Activated CD8-positive, alpha-beta memory T cell treated with anti-CD3 and anti-CD28 coated beads, Interleukin-2, amount 10 ng/mL, durations not matched to agents 7 days and 5 days (primary cell): ENCODE measurements at places on chromosomes 1 and 21.

DNA sequence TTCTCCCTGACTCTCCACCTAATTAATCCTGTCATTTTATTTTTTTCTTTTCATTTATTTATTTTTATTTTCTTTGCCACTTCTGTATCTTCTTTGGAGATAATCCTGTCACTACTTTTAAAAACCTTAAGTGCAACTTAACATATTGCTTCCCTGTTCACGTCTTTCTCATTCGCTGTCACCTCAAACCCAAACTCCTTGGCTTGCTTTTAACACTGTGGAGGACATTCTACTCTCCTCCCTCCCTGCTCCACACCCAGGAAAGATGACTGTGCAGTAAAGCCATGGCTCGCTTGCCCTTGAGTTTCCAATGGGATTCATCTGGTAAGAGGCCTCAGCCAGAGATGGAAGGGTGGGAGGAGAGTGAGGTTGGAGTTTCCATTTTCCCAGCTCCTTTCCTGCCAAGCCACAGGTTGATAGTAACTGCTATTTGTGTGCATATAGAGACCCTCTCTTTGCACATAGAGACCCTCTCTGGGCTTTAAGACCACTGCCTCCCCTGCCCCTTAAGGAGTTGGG is 6.4 kb upstream of the BRWD1 start:
- DNase-seq = no peak

DNA sequence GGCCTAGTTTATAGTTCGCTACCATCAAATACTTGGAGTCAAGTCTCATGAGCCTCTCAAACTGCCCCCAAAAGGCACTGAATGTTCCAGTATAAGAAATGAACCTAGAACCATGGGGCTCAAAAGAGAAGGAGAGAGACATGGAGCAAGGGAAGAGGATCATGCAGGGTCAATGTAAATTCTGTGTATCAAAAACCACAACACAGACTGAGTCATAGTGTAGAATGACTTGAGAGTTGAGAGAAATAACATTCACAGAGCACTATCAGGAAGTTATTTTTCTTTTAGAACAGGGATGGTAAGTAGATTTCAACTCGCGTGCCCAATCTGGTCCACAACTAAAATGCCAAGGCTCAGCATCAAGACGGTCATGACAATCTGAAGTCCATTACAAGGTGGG is 59.8 kb downstream of the GNG12 start:
- DNase-seq = no peak

- DNase-seq = no peak
Measured at GRCh38 chr21:39599191-39599970, 13.4 kb upstream of the B3GALT5 start.

DNA sequence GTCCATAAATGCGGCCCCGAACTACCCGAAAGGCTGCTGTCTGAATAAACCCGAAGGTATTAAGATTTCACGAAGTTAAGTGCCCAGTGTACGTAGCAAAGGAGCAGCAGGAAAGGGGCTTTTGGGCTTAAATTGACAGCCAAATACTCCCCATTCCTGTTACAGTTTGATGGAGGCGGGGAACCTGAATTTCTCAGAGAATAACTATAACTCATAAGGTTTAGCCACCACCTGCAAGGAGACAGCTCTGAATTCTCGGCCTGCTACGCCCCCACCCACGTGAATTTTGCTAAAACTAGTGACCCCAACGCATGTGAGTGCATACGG is 5.2 kb downstream of the GFI1 start:
- no peak for DNase-seq

GRCh38 chr1:150226486-150226885 is 9.4 kb downstream of the ANP32E start:
- DNase-seq = no peak

DNA sequence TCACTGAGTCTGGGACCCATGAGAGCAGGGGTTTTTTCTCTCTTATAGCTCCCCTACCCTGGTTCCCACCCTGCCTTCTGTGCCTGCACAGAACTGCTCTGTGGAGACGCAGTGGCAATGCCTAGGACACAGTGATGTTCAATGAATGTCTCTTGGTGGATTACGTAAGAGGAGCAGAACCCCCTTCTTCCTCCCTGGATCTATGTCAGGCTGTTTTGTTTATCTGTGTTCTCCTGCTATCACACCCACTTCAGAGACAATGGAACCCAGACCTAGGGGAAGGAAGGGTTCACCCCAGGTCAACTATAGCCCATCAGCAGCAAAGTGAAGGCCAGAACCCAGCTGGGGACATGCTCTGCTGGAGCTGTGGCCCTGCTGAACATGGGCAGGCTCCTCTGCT is 2.0 kb downstream of the HPCAL4 start:
- no peak for DNase-seq

GRCh38 chr1:87329051-87329525 is 408 bp downstream of the LMO4 start:
- peak; percentile 75 for DNase-seq
